ENCODE measurements at places on chromosomes 6 and 20.
A peak's percentile ranks its signal among the peaks of the same experiment; 100 is the strongest.

- DNase-seq = no peak
Measured at GRCh38 chr6:105211831-105212230, 32.0 kb upstream of the POPDC3 start.

DNA sequence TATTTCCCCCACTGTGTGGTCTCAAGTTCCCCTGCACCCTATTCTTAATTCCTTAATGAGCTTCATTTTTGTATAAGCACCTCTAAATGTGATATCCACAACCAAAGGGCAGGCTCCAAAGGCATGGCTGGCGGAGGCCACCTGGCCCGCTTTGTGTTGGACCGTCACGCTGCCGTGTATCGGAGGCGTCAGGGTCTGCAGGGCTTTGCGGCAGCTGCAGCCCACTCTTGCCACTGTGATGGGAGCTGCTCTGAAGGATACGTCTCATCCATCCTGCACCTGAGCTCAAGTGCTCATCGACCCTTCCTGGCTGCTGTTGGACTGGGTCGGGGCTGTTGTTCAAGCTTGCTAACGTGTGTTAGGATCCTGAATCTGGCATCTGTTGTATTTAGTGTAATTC is 177.6 kb downstream of the ARID1B start:
- DNase-seq = no peak

DNA sequence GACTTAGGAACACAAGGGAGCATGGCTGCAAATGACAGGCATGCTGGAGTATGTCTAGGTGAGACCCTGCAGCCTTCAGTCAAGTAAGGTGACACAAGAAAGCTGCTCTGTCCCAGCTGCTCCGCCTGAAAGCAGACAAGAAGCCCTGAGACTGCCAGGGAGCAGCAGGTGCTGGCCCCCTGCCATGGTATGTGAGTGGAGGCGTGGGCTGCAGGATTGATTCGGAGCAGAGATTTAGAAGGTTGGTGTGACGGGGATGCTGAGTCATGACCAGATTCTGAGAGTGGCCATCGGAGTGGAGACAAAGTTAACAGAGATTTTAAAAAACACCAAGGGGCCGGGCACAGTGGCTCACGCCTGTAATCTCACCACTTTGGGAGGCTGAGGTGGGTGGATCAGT is 17.8 kb downstream of the LRP11 start:
- DNase-seq = no peak

- DNase-seq = no peak
Measured at GRCh38 chr20:60868316-60868891, 383.7 kb upstream of the CDH4 start.

- no peak for DNase-seq
Measured at GRCh38 chr20:31570735-31571617, 34.1 kb upstream of the ID1 start.

GRCh38 chr6:113457198-113457597 is 399.9 kb upstream of the MARCKS start:
- no peak for DNase-seq

- peak; percentile 79 for DNase-seq
Measured at GRCh38 chr6:156776840-156777576, at the start of gene ARID1B. Gene ARID1B (plus strand): TSS chr6:156777378. CDS start chr6:156777681, 303 bp downstream.

- no peak for DNase-seq
Measured at GRCh38 chr6:31293343-31293742, 21.5 kb upstream of the HLA-C start.

- DNase-seq = no peak
Measured at GRCh38 chr20:54822386-54822785, 347.0 kb downstream of the DOK5 start.

DNA sequence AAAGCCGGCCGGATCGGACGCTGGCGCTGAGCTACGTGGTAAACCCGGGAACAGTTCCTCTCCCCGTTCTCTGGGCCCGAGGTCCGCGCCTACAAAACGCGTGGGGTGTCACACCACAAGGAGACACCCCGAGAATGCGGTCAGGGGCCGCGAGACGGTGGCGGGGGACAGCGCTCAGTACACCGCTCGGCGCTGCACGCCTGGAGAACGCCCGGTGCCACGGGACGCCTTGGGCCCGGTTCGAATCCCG is 670 bp downstream of the NCOA5 start:
- DNase-seq = peak; percentile 63

DNA sequence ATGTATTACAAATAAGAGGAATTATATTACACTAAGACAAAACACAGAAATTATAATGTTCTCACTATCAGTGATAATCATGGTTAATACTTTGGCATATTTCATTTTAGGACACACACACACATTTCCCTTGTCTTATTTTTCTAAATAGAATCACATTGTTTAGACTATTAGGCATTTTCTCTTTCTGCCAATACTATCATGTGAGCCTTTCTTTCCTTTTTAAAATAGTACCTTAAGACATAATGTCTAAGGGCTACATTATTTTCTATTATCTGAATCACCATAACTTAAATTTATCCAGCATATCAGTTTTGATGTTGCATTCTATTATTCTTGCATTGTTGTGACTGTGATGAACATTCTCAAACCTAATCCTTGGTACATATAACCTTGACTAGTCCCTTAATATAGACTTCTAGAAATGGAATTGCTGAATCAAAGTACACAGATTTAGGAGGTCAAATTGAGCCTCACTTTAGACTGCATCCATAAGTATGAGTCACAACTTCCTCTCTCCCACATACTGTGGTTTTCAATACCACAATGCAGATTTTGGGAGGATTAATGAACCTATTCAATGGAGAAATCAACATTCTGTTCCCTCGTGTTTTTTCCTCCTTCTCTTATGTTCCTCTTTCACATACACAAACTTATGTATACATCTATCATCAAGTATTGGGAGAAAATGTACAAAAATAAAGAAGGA is 212.6 kb downstream of the MOXD1 start:
- no peak for DNase-seq

- no peak for DNase-seq
Measured at GRCh38 chr6:111922454-111923297, 49.4 kb upstream of the FYN start.

GRCh38 chr20:32638848-32639247 is 34.9 kb downstream of the C20orf203 start:
- no peak for DNase-seq

- DNase-seq = no peak
Measured at GRCh38 chr6:90660931-90661330, 74.1 kb upstream of the MAP3K7 start.

GRCh38 chr6:133632906-133633305 is 256.0 kb upstream of the TCF21 start:
- DNase-seq = no peak

- no peak for DNase-seq
Measured at GRCh38 chr6:5680095-5680494, 326.6 kb downstream of the NRN1 start.

DNA sequence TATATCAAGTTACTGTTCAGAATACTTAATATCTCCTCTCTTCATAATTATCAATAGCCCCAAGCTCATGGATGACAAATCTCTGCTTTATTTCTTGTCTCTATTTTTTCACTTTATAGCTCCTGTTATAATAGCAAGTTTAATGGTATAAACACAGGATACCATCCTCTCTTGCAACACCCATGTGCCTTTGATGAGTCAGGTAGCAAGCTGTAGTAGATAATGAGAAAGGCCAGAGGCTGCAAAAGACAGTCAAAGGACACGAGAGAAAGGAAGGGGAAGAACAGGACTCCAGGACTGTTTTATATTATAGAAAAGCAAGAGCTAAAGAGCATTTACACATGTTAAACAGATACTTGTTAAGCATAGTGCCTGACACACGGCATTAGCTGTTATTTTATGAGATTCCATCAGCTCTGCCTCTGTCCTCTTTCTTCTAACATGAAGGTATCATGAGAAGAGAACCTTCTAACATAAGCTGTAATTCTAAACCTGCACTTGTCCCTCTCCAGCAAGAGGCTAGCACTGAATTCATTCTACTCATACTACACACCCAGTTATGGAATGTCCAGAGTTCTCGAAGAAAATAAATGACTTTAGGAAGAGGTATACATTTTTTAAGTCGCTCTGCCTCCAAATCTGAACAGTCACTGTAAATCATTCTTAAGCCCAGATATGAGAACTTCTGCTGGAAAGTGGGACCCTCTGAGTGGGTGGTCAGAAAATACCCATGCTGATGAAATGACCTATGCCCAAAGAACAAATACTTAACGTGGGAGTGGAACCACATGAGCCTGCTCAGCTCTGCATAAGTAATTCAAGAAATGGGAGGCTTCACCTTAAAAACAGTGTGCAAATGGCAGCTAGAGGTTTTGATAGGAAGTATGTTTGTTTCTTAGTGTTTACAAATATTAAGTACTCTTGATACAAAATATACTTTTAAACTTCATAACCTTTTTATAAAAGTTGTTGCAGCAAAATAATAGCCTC is 45.0 kb downstream of the NT5E start:
- no peak for DNase-seq

All from activated naive CD4-positive, alpha-beta T cell treated with anti-CD3 and anti-CD28 coated beads, Interleukin-2, amount 50 U/mL, for 16 hours (primary cell).